GM12865 (cell line): ENCODE measurements at places on chromosomes 5 and 9.

DNA sequence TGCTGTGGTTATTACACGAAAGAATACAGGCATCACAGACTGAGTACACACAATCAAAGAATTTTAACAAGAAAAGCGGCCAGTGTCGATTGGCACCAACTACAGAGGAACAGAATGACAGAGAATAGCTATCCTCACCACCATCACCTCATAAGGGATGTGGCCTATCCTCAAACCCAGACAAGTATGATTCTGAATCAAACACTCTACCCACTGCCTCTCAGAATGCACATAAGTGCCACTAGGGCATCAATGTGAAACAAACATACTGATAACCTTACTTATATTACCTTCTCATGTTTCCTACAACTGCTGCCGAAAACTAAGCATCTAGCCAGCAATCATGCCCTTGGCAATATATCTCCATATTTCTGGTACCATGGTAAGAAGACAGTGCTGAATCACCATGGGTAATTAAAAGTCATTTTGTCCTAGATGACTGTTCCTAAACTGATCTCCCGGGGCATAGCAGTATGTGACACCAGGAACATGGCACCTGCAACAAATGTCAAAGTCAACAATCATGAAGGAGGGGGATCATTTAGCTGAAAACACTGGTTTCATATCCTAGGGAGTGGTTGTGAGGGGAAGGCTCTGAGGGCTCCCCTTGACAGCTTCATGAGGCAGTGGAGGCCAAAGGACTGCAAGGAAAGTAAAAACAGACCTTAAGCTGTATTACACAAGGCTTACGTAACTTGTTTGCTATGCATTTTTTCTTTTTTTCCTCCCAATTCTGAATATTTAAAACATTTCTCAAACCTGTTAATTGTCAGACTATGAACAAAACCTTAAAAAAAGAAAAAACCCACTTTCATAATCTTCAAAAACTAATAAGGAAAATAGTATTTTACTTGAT, 88.3 kb downstream of the LHFPL2 start:
- DNase-seq = no peak

GRCh38 chr5:142644640-142645361, 41.1 kb downstream of the FGF1 start:
- DNase-seq = no peak

- no peak for DNase-seq
Measured at GRCh38 chr9:76415731-76416130, 21.5 kb upstream of the RFK start.

DNA sequence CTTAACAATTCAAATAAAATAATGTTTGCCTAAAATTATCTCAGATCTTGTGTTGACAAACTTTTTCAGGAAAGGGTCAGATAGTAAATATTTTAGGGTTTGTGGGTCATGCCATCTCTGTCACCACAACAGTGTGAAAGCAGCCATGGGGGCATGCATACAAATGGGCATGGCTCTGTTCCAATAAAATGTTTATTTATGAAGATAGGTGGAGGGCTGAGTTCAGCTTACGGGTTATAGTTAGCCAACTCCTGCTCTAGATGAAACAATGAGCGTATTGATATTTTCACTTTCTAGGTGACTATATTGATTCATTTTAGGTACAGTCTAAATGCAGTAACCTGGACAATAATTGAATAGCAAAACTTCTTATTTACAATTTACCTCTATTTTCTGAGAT, 533.8 kb upstream of the CLINT1 start:
- no peak for DNase-seq

- DNase-seq = no peak
Measured at GRCh38 chr5:169037466-169037865, 263.5 kb downstream of the SLIT3 start.

- no peak for DNase-seq
Measured at GRCh38 chr5:154409230-154409840, 36.5 kb upstream of the SAP30L start.

DNA sequence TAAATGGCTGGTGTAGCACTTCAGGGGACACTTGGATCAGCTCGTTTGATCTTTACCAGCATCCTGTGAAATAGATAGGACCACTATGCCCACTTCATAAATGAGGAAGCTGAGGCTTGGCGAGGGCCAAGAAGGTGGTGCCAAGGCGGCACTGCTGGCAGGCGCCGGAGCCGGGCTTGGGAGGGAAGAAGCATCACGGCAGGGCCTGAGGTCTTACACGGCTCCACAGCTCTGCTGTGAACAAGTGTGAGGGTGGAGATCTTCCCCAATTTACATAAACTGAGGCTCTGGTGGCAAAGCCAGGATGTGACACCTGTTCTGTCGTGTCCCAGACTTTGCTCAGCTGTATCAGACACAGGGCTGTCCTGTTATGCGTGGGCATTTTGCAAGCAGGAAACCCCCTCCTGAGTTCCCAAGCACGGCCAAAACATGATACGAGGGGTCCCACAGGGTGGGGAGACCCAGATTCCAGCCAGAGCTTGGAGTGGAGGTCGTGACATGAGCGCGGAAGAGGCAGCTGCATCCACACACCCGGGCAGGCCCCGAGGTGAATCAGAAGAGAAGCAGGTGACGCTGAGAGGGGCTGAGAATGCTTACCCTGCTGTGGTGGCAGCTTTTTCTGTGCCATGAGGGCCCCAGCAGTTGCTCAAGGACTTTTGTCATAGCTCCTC, 117.5 kb upstream of the BOD1 start:
- peak; percentile 66 for DNase-seq

GRCh38 chr5:52015760-52016159, 632.5 kb downstream of the ISL1 start:
- DNase-seq = no peak

GRCh38 chr5:95858023-95858461, 35.5 kb upstream of the GLRX start:
- DNase-seq = no peak

- DNase-seq = peak; percentile 75
Measured at GRCh38 chr5:79560771-79561524, 47.0 kb upstream of the HOMER1 start.

- peak; percentile 17 for DNase-seq
Measured at GRCh38 chr9:1606253-1606652, 408.9 kb upstream of the SMARCA2 start.

GRCh38 chr5:107858324-107858723, 187.6 kb upstream of the EFNA5 start:
- no peak for DNase-seq

GRCh38 chr5:98679963-98680362, 93.5 kb upstream of the RGMB start:
- DNase-seq = no peak

- no peak for DNase-seq
Measured at GRCh38 chr9:69834591-69835184, 14.1 kb downstream of the CFAP95 start.

- DNase-seq = no peak
Measured at GRCh38 chr5:59189472-59190244, 606.8 kb downstream of the RAB3C start.

- DNase-seq = no peak
Measured at GRCh38 chr5:143946837-143947236, 134.9 kb downstream of the HMHB1 start.

DNA sequence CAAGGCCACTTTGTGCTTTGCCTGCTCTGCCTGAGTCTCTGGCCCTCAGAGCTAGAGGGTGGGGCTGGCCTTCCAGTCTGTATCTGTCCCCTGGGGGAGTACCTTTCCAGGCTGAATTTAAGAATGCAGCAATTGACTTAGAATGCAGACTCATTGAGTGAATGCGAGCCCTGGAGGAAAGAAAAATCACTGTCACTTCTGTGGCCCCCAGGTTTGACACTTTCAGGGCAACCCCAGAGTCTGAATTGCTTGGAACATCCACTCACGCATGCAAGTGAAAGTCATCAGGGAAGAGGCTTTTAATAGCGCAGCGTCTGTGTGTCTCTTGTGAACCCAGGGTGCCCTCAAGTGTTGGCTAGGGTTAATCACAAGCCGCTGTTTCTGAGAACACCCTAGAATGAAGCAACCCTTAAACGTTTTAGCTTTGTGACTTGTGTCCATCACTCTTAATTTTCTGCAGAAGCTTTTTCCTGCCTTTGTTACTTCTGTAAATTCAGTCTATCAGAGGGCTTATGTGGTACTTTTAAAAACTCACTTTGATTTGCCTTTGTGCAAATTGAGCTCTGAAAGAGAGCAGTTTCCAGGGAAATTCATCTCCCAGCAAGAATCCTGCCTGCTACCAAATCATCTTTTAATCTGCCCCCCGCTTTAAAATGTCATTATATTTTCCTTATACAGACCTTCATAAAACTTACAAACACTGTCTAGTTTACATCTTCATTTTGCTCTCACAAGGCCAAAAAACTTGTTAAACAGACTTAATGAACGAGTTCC, 146.8 kb upstream of the IQGAP2 start:
- DNase-seq = peak; percentile 80

DNA sequence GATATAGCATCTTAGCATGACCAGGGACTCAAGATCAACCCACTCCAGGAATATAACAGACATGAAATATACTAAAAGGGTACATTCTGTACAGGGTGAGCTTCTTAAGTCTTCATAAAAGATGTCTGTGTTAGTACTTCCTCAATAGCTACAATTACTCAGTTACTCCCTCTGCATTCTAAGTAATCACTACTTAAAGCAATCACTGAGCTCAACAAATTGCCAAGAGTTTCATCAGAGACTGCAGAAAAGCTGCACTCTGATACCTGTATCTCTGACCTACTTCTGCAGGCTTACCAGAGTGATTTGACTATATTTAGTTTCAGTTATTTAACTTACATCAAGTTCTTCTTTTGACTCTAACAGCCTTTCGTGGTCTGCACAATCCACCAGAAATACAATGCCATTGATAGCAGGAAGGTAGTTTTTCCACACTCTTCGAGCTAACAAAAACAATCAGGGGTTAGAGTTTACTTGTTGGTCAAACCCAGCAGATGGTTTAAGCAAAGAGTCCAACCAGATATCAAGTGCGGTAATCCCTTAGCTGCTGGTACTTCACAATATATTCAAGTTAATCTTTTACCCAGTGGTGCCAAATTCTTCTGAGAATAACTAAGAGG, 23.3 kb downstream of the SAR1B start:
- peak; percentile 69 for DNase-seq

DNA sequence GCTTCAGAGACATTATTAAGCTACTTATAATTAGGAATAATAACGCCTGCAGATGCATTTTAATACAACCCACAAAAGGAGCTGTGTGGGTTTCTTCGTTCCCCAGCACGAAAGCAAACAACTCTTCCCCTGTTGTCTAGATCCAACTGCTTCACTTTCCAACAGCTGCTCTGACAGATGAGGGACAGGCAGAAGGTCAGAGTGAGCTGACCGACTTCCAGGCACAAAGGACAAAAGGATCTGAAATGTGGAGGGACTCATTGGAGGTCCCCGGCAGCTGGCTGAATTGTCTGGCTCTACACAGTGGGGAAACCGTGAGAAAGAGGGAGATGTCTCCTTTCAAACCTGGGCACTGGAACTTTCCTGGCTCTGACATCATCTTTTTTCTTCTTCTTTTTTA, 79.1 kb upstream of the ALDH1B1 start:
- DNase-seq = no peak

DNA sequence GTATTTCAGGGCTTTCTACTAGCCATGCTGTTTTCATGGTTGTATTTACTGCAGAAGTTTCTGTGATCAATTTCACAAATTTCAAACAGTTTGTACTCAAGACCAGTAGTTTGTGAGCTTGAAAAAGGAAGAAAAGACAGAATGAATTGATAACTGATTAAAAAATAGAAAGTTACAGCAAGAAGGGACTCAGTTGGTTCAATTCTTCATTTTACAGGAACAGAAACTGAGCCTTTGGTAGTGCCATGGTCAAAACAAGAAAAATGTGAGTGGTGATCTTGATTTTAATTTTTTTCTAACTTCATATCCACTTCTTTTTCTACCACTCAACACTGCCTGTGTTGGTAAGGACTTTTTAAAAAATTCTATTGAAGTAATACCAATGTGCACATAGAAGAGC, 206.6 kb upstream of the NREP start:
- DNase-seq = no peak

DNA sequence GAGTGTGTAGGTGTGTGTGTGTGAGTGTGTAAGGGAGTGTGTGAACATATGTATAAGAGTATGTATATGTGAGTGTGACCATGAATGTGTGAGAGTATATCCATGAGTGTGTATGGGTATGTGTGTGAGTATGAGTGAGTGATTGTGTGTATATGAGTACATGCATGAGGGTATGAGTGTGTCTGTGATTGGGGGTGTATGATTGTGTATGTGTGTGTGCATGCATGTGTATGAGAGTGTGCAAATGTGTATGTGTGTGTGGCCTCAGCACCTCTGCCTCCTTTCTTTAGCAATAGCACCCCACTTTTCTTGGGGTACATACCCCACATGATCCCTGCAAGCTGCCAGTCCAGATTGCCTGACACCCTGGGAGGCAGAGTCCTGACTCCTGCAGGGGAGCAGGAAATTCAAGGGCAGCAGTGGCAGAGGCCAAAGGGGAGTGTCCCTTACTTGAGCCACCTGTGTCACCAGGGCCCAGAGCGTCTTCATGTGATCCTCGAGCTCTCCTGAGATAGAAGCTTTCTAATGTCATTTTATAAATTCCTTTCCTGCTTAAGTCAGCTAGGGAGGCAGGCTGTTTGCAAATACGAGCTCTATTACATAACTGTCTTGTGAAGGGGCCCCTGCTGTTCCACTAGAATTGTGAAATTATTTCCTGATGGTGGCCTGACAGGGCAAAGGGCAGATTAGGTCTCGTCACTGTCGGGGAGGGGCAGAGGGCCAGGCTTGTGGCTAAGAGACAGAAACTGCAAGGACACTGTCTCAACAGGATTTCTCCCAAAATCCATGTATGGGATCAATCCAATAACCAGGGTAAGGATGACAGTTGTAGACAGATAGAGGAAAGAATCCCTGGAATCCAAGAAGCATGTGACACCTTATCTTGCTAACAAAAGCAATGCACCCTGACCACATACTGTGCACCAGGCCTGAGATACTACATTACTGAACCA, 389.1 kb downstream of the GADD45G start:
- no peak for DNase-seq

- peak; percentile 83 for DNase-seq
Measured at GRCh38 chr5:14167211-14167845, 24.2 kb downstream of the TRIO start.

DNA sequence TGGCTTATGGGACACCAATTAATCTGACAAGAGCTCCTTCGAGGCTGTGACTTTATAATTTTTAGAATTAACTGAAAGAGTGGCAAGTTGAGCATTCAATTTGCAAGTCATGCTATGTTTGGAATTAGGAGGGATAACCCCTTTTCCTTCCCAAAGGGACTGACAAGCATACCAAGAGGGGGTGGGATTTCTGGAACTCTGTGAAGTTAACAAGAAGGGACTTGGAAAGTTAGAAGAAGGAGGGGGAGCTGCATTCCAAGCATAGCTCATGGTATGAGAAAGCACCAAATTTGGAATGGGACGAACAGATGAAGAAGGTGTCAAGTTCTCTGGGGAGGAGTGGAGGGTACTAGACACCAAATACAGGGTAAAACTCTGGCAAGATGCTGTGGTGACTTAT, 8.9 kb upstream of the PALM2AKAP2 start:
- DNase-seq = no peak

DNA sequence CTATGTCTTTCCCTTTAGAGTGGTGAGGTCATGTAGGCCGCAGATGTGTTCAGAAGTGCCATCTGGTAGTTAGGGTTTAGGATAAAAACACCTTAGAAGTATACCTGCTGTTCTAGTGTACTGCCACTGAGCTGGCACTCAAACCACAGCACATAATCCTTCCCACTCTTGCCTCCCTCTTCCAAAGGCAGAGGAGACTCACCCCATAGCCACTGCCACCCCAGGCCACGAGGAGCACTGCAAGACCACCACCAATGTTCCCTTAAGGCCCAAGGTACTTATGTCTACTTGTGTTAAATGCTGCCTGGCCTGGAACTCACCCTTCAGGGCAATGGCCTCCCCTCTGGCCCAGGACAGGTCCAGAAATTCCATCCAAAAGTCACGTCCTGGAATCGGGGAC, 379.5 kb upstream of the EDIL3 start:
- DNase-seq = no peak

- DNase-seq = no peak
Measured at GRCh38 chr5:149151717-149152116, 10.4 kb downstream of the ABLIM3 start.
